ENCODE measurements at places on chromosomes 2 and 18.

GRCh38 chr18:45938488-45938935, 28.6 kb downstream of the EPG5 start:
- no peak for DNase-seq

DNA sequence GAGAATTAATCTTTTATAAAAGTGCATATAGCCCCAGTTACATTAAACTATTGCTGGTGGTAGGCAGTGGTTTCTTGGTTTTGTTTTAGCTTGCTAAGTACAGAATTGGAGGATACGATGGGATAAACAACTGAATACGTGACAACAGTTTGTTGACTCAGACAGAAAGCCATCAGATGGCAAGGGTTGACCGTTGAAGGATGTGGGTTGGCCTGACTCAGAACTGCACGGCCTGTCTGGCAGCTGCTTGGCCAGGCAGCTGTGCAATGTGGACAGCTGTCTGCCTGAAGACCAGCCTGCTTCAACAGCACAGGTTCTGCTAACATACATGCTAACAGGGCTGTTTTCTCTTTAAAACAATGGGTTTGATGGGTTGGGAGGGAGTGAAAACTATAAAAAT, 46.6 kb downstream of the PRKRA start:
- no peak for DNase-seq

- DNase-seq: no peak
Measured at GRCh38 chr2:85804583-85804982, 50.8 kb downstream of the ATOH8 start.

- no peak for DNase-seq
Measured at GRCh38 chr18:79543861-79544385, 135.7 kb upstream of the CTDP1 start.

- no peak for DNase-seq
Measured at GRCh38 chr2:160301420-160301819, 101.3 kb upstream of the ITGB6 start.

- DNase-seq: no peak
Measured at GRCh38 chr2:47037678-47038077, 117.4 kb downstream of the STPG4 start.

DNA sequence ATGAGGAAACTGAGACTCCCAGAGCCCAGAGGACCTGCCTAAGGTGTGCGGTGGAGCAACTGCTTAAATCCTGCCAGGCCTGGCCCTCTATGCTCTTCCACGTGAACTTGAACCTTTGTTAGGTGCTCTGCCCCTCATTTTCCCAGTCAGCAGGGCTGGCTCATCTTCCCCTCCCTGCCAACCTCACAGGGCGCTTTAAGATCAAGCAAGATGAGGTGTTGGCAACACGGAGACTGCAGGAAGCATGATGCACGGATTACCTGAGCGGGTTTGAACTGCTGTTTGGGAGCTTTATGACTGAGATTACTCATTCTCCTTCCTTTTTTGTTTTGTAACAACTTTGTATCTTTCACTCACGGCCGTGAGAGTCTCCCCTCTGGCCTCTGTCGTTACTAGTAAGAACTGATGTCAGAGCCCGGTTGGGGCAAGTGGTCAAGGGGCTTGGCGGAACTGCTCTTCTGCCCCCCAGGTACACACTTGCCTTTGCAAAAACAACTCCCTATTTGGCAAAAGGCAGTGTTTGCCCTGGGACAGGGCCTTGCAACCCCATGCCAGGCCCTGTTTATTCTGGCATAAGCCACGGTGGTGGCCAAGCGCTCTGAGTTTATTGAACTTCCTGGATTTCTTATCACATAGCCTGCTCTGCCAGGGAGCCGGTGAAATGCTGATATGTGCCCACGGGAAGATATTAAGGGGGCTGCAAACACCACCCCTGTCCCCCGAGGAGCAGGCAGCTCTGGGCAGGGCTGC, 127.8 kb downstream of the INHBB start:
- no peak for DNase-seq
